Smooth muscle cell of trachea (primary cell): ENCODE measurements at places on chromosomes 12 and 14. TPM values are rescaled to one million over a fixed set of nuclear protein-coding genes. Genes with fewer than 3 reads are reported as not detected.

Gene FGF23
- total RNA-seq, result not detected in 2 replicates

Gene SLC5A8
- total RNA-seq, result not detected in 2 replicates

Gene PPP1R3E
- total RNA-seq, result 5.3 and 5.5 TPM in 2 replicates

Gene NUAK1
- total RNA-seq, result 3.2 and 4.5 TPM in 2 replicates

Gene DNAH10
- total RNA-seq, result 0.15 and 0.17 TPM in 2 replicates

Gene GPD1
- total RNA-seq, result under 0.01 TPM in 1 of 2 replicates, not detected in the other

Gene DPPA3
- total RNA-seq, result not detected in 2 replicates

Gene IGF1
- total RNA-seq, result under 0.01 and 0.83 TPM in 2 replicates

Gene SCFD1
- total RNA-seq, result 103 and 178 TPM in 2 replicates

Gene UNC119B
- 27.1 and 41.4 TPM in 2 replicates for total RNA-seq

Gene CISTR
- total RNA-seq, result not detected in 2 replicates

Gene PTPRO
- total RNA-seq, result 1.2 and 2.3 TPM in 2 replicates

Gene PSMD9
- total RNA-seq, result 94.4 and 139 TPM in 2 replicates

Gene RIPK3
- total RNA-seq, result 2.9 and 6.8 TPM in 2 replicates

Gene DBX2
- total RNA-seq, result not detected in 2 replicates

Gene CNTN1
- 3.0 and 6.5 TPM in 2 replicates for total RNA-seq

Gene CAPZA3
- total RNA-seq, result not detected in 2 replicates

Gene GALNT9
- total RNA-seq, result 0.17 and 0.29 TPM in 2 replicates

Gene PZP
- not detected in 2 replicates for total RNA-seq

Gene TEX52
- not detected in 2 replicates for total RNA-seq

Gene STAB2
- not detected in 2 replicates for total RNA-seq

Gene TSPAN11
- 1.0 and 5.0 TPM in 2 replicates for total RNA-seq

Gene SPTB
- total RNA-seq, result under 0.01 TPM in 1 of 2 replicates, not detected in the other

Gene AKAP3
- total RNA-seq, result 2.6 and 3.6 TPM in 2 replicates

Gene SCAF11
- total RNA-seq, result 40.4 and 63.4 TPM in 2 replicates

Gene EIF5
- 160 and 192 TPM in 2 replicates for total RNA-seq

Gene P2RX2
- total RNA-seq, result not detected in 2 replicates

Gene STON2
- total RNA-seq, result 25.2 and 46.1 TPM in 2 replicates

Gene DIO3
- total RNA-seq, result not detected in 2 replicates
